Daoy (cell line): ENCODE measurements at places on chromosomes 4 and X. TPM values are rescaled to one million over a fixed set of nuclear protein-coding genes. Genes with fewer than 3 reads are reported as not detected.

SLC49A3 gene
- not detected in 2 replicates for total RNA-seq

TEX13C gene
- 14.9 and 17.5 TPM in 2 replicates for total RNA-seq

FABP2 gene
- not detected in 2 replicates for total RNA-seq

EIF1AX gene
- total RNA-seq: 47.5 and 52.7 TPM in 2 replicates

SPIN4 gene
- total RNA-seq: 2.0 and 3.0 TPM in 2 replicates

MID1 gene
- total RNA-seq: 25.7 and 33.2 TPM in 2 replicates

TMPRSS11D gene
- total RNA-seq: not detected in 2 replicates

PTCHD1 gene
- 0.06 and 0.18 TPM in 2 replicates for total RNA-seq

CYSLTR1 gene
- total RNA-seq: not detected in 2 replicates

FAM156B gene
- total RNA-seq: 3.5 and 7.9 TPM in 2 replicates

JAKMIP1 gene
- 0.40 and 1.3 TPM in 2 replicates for total RNA-seq

PLAC1 gene
- total RNA-seq: not detected in 2 replicates

ADGRG2 gene
- 0.29 and 0.63 TPM in 2 replicates for total RNA-seq

FGF5 gene
- total RNA-seq: 0.23 and 0.42 TPM in 2 replicates

ANOS1 gene
- not detected in 2 replicates for total RNA-seq

ZXDA gene
- 2.1 and 2.4 TPM in 2 replicates for total RNA-seq

GUCY1B1 gene
- 2.6 and 3.1 TPM in 2 replicates for total RNA-seq

OGT gene
- 32.4 and 44.0 TPM in 2 replicates for total RNA-seq

IL2 gene
- total RNA-seq: not detected in 2 replicates

SMIM43 gene
- total RNA-seq: 0.29 TPM in 1 of 2 replicates, not detected in the other

CFAP97 gene
- total RNA-seq: 19.6 and 22.3 TPM in 2 replicates

CHM gene
- 13.2 and 13.3 TPM in 2 replicates for total RNA-seq
